ENCODE measurements at places on chromosomes 7 and 10.

GRCh38 chr7:151175793-151176311 is 8.4 kb upstream of the GBX1 start:
- DNase-seq, result no peak

DNA sequence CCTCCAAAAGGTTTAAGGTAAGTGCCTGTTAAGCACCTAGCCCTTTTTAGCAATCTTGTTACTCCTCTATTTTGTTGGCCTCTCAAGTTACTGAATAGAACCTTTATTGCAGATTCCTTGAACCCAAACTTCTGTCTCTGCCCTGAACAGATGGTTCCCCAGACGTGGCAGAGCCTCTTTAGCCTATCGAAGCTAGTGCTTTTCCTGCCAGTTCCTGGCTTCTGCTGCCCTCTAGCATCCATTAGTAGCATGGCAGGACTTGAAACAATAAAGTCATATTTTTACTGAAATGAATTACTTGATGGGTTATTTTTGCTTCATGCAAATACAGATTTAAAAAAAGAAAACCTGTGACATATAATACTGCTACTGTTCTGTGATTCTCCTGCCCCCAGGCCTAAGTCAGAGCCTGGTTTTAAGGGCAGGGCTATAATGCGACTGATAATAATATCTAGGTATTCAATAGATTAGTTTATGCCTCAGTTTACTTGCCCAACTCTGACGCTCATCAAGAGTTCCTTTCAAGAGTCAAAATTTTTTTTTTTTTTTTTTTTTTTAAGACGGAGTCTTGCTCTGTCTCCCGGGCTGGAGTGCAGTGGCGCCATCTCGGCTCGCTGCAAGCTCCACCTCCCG is 84.3 kb upstream of the PHF14 start:
- no peak for DNase-seq

GRCh38 chr7:78197447-78197846 is 398.9 kb downstream of the PHTF2 start:
- DNase-seq, result no peak

DNA sequence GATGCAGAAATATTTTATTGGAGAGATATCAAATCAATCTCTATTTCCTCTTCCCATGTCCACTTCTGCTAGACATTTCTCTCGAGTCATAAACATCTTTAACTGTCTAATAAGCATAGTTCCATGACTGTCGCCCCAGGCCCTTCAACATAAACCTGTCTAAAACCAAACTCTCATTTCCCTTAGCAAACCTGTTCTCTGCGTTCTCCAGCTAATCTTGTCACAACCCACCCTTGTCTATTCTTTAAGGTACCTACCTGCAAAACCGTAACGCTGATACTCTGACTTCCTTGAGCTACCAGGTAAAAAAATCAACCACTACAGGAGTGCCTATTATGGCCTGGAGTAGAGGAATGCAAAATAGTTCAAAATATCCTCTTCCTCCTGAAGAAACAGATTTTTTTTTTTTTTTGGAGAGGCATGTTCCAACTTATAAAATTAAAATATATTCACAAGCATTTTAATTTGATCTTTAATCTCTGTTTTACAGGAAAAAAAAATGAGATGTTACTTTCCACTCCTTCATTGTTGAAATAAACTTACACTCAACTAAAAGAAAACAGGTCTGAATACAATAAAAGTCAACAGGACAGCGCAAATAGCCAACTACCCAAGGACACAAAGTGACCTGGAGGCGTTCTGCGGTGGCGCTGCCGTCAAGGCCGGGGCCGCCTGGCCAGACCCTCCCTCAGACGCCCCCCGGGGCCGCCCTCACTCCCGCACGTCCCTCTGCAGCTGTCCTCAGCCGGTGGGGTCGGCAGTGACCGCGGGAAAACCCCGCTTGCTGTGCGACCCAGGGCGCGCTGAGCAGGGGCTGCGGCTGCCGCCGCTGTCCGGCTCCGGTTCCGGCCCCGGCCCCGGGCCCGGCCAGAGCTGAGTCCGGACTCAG is 765 bp downstream of the SLC25A40 start:
- no peak for DNase-seq

GRCh38 chr7:39952374-39952773 is 2.3 kb downstream of the CDK13 start:
- no peak for DNase-seq

- DNase-seq, result no peak
Observed at GRCh38 chr7:149811221-149811620, 27.0 kb upstream of the ZNF862 start.

DNA sequence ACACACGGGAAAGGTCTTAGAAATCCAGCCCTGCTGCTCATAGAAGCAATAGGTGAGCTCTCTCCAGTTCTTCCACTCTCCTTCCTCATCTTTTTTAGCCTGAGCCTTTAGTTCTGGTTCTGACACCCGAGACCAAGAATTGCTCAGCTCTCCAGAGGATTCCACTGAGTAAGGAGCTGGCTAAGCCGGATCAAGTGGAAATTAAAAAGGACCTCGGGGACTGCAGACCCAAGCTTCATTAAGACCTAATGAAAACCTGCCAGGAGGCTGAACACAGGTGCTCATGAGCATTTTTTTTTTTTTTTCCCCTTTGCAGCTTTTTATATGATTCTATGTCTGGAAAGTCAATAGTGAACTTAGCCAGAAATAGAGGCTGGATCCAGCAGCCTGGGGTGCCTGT is 1176.0 kb upstream of the AUTS2 start:
- DNase-seq, result no peak

GRCh38 chr10:10551596-10552301 is 465.9 kb upstream of the CELF2 start:
- DNase-seq, result no peak

DNA sequence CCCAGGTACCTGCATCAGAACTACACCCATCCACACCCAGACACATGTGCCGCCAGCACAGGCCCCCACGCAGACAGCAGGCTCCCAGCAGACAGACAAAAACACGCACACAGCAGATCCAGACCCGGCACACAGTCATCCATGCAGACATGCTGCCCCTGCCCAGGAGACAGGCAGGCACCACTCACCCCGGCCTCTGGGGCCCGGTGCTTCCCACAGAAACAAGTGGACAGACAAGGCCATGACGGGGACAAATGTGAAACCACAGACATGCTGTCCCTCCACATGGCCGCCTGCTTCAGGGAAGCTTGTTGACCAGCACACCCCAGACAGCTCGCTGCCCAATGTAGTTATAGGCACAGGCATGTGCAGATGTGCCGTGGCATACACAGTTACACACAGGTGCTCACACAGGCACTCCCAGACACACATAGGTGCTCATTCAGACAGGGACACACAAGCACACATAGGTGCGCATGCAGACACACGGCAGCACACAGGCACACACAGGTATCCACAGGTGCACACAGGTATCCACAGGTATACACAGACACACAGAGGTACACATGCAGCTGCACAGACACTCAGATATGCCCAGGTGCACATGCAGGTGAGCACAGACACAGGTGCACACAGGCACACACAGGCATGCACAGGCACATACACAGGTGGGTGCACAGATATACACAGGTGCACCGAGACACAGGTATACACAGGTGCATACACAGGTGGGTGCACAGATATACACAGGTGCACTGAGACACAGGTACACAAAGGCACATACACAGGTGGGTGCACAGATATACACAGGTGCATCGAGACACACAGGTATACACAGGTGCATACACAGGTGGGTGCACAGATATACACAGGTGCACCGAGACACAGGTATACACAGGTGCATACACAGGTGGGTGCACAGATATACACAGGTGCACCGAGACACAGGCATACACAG is 10.5 kb upstream of the SCART1 start:
- no peak for DNase-seq

DNA sequence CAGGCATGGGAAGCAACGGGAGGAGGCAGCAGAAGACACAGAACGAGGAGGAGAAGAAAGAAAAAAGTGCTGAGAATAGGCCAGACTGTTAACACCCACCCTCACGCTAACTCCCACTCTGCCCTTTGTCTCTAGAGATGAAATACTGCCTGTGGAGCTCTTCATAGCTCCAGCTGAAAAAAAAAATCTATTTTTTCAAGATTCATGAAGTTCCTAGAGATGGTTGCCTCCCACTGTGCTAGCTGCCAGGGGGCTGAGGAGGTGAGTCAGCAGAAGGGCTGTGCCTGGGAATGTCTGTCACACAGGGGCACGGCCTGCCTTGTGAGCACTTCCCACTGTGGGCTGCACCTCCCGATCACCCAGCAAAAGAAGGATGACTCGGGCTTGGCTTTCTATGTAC is 144.5 kb downstream of the RNF216 start:
- DNase-seq, result no peak

DNA sequence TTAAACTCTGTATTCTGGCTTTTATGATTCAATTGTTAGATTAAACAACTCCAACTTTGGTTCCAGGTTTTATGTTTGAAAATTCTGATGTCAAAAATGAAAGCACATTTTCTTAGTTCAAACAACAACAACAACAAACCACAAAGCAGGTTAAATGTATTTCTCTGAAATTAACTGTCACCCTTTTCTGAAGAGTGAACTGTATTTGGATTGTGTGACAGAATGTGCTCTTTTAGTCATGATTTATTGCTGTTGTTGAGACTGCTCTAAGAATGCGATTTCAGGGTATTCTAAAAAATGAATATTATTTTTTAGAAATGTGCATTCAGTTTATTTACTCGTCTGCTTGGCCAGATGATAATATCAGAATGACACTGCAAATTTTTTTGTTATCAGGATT is 144.1 kb downstream of the GNAI1 start:
- no peak for DNase-seq

GRCh38 chr10:81082621-81083376 is 545.1 kb downstream of the SH2D4B start:
- no peak for DNase-seq

DNA sequence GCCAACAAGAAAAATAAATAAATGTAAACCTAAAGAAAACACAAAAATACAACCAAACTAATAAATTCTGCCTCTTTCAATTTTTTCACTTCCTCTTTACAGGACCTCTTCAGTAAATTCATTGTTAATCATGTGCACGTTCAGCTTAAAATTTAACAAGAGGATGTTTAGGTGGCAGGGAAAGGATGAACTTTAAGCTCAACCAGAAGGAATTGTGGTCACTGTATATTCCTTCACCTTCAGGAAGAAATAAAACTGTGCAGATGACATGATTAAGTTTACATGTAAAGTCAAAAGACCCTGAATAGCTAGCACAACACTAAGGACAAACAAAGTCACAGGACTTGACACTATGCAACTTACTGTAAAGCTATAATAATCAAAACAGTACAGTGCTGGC is 33.0 kb downstream of the KIF5B start:
- DNase-seq, result no peak

GRCh38 chr7:47651355-47652317 is 69.7 kb upstream of the TNS3 start:
- DNase-seq, result no peak

GRCh38 chr7:50688226-50688590 is 94.5 kb downstream of the GRB10 start:
- DNase-seq, result no peak

Data from caudate nucleus (tissue), 63 donors.